ENCODE measurements at places on chromosomes 13 and 19.

DNA sequence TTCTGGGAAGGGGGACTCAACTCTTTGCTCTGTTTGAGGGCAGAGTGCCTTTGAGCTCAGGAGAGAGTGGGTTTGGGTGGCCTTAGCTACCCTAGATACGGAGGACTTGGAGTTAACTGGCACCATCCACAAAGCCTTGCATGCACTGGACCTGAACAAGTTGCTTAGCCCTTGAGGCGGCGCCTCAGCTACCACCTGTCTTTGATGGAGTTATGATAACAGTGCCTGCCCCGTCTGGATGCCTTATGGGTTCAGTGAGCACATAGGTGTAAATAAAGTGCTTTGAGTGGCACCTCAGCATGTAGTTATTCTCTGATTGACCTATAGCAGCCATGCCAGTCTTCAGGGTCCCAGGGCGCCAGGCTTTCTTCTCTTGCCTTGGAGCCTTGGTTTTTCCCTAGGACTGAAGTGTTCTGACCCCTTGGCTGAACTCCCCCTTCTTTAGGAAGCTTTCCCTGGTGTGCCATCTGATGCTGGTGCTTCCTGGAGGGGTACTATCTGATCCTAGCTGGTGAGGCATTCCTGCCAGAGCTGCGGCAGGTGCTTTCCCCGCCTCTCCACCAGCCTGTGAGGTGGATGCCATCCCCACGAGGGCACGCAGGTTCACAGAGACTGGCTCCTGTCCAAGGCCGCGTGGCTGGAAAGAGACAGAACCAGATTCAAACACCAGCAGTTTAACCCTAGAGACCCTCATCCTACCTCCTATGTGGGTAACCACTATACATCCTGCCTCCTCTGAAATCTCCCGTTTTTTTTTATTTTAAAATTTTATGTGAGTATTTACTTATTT, 5.8 kb downstream of the BCKDHA start:
- DNase-seq, result no peak

DNA sequence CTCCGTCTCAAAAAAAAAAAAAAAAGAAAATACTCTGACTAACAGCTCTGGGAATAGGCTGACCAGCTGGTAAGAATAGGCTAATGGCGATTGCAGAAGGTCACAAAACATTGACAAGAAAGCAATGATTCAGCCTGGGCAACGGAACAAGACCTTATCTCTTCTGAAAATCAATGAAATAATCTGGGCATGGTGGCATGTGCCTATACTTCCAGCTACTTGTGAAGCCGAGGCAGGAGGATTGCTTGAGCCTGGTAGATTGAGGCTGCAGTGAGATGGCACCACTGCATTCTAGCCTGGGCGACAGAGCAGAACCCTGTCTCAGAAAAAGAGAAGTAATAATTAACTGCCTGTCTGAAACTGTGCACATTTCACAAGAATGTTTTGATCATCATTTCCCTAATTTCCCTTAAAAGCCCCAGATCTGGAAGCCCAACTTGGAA, 18.8 kb upstream of the MTRF1 start:
- DNase-seq, result no peak

GRCh38 chr19:54724142-54724541, at the start of gene KIR3DL3:
Gene KIR3DL3 (plus strand): TSS chr19:54724442. CDS start chr19:54724497, 55 bp downstream.
- DNase-seq, result no peak

- no peak for DNase-seq
Observed at GRCh38 chr19:43711751-43712355, 4.0 kb upstream of the IRGC start.

GRCh38 chr13:30880856-30881155, 25.3 kb upstream of the MEDAG start:
- no peak for DNase-seq

- no peak for DNase-seq
Observed at GRCh38 chr13:108266321-108266990, 3.1 kb upstream of the TNFSF13B start.

DNA sequence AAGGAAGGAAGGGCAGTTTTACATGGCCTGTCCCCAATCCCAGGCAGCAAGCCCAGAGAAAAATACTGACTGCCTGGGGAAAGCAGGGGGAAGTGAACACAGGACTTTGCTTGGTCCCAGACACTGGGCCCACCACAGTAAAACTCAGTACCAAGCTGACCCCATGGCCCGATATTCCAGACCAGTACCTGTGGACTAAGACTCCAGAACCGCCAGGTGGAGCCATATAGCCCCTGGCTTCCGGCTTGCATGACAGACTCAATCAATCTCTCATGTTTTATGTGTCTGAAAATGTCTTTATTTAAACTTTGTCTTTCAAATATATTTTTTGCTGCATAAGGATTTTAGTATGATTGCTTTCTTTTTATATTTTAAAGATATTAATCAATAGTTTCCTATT, 767.9 kb upstream of the SLITRK6 start:
- DNase-seq, result no peak

- peak; percentile 58 for DNase-seq
Observed at GRCh38 chr13:30376426-30377311, 45.6 kb upstream of the UBE2L5 start.

Measured in stimulated activated CD4-positive, alpha-beta T cell treated with anti-CD3 and anti-CD28 coated beads, Interleukin-2, amount 100 ng/mL, for 24 hours (primary cell).